ENCODE measurements at places on chromosomes 7 and 10.

DNA sequence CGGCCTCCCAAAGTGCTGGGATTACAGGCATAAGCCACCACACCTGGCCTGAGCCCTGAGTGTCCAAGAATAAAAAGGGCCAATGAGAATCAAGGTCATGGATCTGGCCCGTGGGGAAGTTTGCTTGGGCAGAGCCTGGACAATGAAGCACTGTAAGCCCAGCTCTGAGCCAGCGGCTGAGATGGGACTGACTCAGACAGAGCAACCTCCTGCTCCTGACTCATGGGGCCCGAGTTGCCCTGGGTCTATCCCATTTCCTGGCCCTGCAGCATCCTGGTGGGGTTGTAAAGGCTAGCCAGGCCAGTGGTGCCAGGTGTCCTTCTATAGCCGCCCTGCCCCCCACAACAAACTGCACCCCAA, 5.2 kb upstream of the MYH16 start:
- DNase-seq = no peak

DNA sequence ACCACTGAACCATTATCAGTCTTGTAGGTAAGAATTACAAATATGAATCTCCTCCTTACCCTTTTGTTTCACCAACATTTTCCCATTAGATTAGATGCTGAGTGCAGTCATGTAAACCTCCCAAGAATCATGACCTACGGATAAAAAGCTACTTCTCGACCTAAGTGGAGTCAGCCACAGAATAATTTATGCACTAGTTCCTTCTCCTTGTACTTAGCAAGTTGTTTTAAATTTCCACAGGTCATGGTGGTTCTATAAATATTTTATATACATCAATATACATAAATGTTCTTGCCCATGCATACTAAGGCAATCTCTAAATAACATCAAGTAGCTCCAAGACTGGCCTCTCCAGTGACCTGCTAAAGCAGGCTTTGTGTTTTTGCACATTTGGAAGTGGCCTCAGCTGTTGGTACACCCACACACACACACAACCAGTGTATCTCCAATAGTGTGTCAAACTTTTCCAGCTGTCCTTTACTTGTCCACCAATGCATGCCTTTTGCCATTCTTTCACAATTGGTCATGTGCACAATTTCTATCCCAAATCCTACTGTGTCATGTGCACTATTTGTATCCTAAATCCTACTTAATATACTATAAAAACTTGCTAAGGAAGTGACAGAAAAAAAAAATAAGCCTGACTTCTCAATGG, 21.5 kb downstream of the LMOD2 start:
- DNase-seq = no peak

GRCh38 chr7:17027143-17027788, 145.5 kb upstream of the AGR3 start:
- no peak for DNase-seq

GRCh38 chr7:108132551-108133265, 2.5 kb upstream of the LAMB4 start:
- no peak for DNase-seq

DNA sequence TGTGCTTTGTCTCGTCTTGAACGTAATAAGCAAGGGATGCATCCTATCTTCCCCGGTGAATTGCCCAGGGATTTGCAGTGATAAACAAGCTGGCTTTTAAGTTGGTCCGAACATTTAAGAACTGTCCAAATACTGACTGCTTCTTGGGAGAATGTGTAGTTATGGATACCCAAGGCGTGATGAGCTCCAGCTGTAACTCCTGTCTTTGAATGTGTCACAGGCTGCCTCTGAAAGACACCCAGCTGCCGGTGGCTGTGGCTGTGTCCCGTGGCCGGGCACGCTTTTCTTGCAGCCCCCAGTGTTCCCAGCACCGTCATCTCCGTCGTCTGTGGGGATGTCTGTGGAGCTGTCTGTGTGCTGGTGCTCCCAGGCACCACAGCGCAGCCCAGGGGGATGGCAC, 118.1 kb downstream of the GLRX3 start:
- no peak for DNase-seq

- no peak for DNase-seq
Measured at GRCh38 chr7:157462840-157463239, 126.0 kb downstream of the DNAJB6 start.

DNA sequence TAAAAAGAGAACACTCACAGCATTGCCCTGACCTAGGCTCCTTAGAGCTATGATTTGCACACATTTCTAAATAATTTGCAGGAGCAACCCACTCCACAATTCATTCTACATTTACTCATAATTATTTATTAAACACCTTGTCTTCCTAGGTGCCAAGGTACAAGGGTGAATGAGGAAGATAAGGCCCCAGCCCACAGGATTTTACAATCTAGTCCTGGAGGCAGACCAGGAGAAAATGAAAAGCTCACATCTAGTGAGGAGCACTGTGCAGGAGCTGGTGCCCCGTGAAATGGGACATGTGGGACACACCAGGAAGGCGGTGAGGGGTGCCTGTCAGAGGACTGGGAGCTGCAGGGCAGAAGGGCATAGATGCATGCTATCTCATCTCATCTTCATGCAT, 59.7 kb upstream of the LRRC18 start:
- no peak for DNase-seq

DNA sequence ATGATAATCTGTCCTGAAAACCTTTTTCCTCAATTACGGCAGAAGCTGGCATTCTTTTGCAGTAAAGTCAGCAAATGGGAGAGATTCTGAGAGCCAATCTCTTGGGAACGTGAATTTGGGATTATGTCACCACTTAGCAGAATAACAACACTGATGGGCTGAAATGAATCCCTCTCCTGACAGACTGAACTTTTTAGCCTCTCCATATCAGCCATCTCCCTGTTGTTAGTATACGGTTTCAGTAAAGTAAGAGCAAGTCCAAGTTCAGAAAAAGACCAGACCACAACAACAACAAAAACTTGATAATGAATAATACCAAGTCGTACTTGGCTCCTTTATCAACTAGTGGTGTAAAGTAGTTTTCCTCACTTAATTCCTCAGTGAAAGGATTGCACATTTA, 1048.8 kb downstream of the GATA3 start:
- DNase-seq = no peak

- DNase-seq = no peak
Measured at GRCh38 chr7:16071246-16071857, 350.0 kb downstream of the CRPPA start.

DNA sequence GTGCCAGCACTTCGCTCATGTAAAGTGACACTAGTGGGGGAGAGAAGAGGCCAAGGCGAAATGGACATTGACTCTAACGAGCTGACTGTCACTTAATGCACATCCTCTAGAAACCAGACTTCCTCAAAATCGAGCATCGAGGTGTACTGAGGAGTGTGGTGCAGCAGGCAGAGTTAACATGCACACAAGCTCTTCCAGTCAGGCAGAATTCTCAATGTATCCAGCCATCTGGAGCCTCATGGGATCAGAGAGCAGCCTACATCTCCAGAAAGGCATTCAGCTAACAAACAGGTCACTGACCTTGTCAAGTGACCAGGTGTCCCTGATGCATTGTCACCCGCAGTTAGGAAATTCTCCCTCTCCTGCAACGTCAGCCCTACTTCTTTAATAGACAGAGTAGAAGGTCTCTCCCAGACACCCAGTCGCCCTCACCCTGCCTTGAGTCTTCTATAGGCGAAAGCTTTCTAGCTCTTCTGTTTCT, 259.8 kb upstream of the AOAH start:
- DNase-seq = no peak

DNA sequence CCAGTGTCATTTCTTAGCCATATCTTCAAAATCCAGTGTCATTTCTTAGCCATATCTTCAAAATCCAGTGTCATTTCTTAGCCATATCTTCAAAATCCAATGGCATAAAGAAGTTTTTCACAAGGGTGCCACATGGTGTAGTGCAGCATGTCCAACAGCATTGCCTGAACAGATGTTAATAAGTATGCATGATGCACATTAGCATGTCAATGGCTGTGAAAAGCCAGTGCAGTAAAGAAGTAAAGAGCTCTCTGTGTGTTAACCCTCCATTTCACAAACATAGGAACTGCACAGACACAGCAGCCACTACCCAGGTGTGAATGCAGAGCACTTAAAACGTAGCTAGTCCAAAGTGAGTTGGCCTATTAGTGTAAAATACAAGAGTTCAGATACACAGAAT, 89.8 kb downstream of the GNAI1 start:
- DNase-seq = no peak

- no peak for DNase-seq
Measured at GRCh38 chr10:58642283-58642682, 129.6 kb downstream of the BICC1 start.

DNA sequence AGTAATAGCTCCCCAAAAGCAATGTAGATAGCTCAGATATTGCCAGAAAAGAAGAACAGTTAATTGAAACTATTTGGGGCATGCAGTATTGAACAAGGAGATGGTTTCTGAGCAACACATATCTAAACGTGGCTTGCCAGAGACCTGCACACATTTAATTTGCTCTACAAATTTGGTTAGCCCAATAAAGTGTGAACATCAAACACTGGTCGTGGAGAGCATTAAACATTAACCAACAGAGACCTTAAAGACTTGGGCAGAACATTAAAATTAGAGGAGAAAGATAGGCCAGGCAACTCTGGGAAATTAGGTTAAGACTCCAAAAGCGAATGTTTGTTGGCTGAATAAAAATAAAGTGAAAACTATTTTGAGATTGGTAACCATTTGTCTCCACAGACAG, 61.6 kb upstream of the ARID5B start:
- DNase-seq = no peak

GRCh38 chr7:158194365-158194900, 393.2 kb downstream of the PTPRN2 start:
- no peak for DNase-seq

DNA sequence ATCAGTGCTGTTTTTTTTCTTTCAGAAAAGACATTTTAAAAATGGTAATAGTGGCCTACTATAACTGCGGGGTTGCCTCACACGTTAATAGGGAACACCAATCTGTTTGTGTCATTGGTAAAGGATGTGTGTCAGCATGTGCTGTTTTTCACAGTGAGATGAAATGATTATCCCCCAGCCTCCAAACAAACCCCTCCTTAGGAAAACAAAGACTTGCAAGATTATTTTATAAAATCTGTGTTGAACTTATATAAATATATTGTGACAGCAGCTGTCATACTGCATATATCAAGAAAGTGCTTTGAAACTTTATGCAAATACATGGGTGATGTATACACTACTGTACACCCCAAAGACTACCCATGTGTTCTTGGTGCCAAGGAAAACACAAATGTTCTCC, 125.8 kb downstream of the BMPER start:
- DNase-seq = no peak

DNA sequence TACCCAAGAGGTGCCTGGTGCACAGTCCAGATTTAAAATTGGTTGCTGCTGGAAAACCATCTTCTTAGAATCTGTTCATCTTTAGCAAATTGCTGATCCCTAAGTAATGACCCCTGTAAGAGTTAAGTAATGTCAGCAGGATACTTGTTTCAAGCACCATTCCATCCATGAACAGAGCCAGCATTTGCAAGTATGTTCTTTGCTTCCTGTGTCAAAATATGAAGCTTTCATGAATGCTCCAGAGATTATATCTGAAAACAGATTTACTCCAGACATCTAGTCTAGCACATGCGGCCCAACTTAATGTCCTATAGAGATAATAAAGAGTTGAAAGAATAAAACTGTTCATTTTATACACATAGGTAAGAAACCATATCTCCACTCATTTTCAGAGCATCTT, 98.7 kb upstream of the ZNF438 start:
- DNase-seq = no peak

DNA sequence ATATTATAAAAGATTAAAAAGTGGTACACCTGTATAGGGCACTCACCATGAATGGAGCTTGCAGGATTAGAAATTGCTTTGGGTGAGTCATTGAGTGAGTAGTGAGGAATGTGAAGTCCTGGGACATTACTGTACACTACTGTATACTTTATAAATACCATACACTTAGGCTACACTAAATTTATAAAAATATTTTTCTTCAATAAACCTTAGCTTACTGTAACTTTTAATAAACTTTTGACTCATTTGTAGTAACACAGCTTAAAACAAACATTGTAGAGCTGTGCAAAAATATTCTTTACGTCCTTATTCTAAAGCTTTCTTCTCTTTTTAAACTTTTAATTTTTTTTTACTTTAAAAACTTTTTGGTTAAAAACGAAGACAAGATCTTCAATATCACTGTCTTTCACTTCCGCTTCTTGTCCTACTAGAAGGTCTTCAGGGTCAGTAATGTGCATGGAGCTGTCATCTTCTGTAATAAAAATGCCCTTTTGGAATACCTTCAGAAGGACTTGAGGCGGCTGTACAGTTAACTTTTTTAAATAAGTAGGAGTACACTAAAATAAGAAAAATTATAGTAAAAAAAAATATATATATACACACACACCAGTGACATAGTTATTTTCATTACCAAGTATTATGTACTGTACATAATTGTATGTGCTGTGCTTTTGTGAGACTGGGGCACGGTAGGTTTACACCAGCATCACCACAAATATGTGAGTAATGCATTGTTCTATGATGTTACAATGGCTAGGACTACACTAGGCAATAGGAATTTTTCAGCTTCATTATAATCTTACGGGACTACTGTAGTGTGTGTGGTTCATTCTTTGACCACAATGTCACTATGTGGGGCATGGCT, 3.5 kb downstream of the STK31 start:
- no peak for DNase-seq

- DNase-seq = no peak
Measured at GRCh38 chr7:38057829-38058228, 120.2 kb upstream of the STARD3NL start.

DNA sequence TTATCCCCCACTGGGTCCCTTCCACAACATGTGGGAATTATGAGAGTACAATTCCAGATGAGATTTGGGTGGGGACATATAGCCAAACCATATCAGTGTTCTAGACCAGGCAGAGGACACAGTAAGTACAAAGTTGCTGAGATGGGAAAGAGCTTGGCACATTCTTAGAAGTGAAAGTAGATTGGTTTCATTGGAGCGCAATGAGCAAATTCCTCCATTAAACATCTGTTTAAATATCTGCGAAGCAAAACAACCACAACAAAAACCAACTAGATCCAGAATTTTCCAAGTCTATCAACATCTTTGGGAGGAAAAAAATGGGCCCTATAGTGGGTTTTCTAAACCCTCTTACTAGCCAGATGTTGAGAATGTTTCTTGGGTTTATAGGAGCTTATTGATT, 80.0 kb upstream of the STEAP1B start:
- no peak for DNase-seq

DNA sequence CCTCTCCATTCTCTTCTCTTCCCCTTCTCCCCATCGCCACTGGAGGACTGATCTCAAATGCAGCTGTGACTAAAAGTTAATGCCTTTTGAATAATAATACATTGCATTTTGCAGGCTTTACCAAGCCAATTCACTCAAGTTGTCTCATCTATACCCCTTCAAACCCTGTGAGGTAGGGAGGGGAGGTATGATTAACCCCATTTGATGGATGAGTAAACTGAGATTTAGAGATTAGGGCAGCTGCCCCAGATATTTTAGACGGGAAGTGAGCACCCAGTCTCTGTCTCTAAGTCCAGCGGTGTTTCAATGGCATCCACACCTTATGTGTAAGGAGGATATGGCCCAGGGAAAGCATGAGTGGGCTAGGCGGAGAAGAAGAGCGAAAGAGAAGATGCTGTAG, 1.1 kb downstream of the CPA5 start:
- DNase-seq = no peak
